SW 1271 (cell line): ENCODE measurements at places on chromosomes 7 and 10.

GRCh38 chr10:120961795-120962755 lies 110.9 kb downstream of the WDR11 start:
- no peak for DNase-seq

DNA sequence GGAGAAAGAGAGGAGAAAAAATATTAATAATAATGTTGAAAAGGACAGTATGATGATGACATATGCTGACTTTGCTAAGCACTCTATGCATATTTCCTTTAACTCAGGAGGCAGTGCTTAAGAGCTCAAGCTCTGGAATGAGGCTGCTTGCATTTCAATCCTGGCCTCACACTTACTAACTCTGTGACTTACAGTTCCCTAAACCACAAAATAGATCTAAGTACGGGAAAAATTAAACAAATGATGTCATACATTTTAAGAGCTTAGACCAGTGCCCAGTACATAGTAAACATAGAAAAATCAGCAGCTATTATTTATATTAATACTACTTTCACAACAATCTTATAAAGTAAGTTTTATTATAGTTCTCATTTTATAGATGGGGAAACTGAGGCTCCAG lies 61.3 kb downstream of the GFRA1 start:
- DNase-seq = no peak

GRCh38 chr10:63376560-63377304 lies 89.0 kb downstream of the JMJD1C start:
- DNase-seq = peak; percentile 14

- DNase-seq = no peak
Observed at GRCh38 chr7:131581241-131582051, 25.0 kb upstream of the PODXL start.
